IMR-90 (cell line): ENCODE measurements at places on chromosomes 7 and 10. TPM values are rescaled to one million over a fixed set of nuclear protein-coding genes. Genes with fewer than 3 reads are reported as not detected.

The ITIH5 gene
- under 0.01 TPM in 2 replicates for total RNA-seq

The CFTR gene
- total RNA-seq, result under 0.01 and 0.18 TPM in 2 replicates

The BTBD16 gene
- not detected in 2 replicates for total RNA-seq

The MMD2 gene
- total RNA-seq, result not detected in 2 replicates

The FANK1 gene
- 0.90 and 1.9 TPM in 2 replicates for total RNA-seq

The PRKG1 gene
- total RNA-seq, result 18.3 and 22.5 TPM in 2 replicates

The NANOS1 gene
- under 0.01 and 0.28 TPM in 2 replicates for total RNA-seq

The IL6 gene
- total RNA-seq, result 15.2 and 18.3 TPM in 2 replicates

The SPDYE11 gene
- total RNA-seq, result not detected in 2 replicates

The GRM3 gene
- not detected in 2 replicates for total RNA-seq

The CXCL12 gene
- total RNA-seq, result 15.8 and 16.9 TPM in 2 replicates

The CRYGN gene
- total RNA-seq, result not detected in 2 replicates

The LEP gene
- not detected in 2 replicates for total RNA-seq

The FGL2 gene
- 0.56 and 1.3 TPM in 2 replicates for total RNA-seq

The ADRB1 gene
- total RNA-seq, result not detected in 2 replicates

The LIPM gene
- not detected in 2 replicates for total RNA-seq

The CYP2C19 gene
- not detected in 2 replicates for total RNA-seq

The SMO gene
- 15.3 and 18.5 TPM in 2 replicates for total RNA-seq

The FFAR4 gene
- not detected in 2 replicates for total RNA-seq

The TBX20 gene
- total RNA-seq, result 0.28 and 0.36 TPM in 2 replicates

The TMEM106B gene
- total RNA-seq, result 59.5 and 82.8 TPM in 2 replicates

The GARIN1A gene
- total RNA-seq, result 0.18 and 0.28 TPM in 2 replicates

The TEX47 gene
- not detected in 2 replicates for total RNA-seq

The PHKG1 gene
- total RNA-seq, result under 0.01 and 0.72 TPM in 2 replicates
